Trophoblast cell (in vitro differentiated cells and primary cell): ENCODE measurements at places on chromosomes 6 and 20.

DNA sequence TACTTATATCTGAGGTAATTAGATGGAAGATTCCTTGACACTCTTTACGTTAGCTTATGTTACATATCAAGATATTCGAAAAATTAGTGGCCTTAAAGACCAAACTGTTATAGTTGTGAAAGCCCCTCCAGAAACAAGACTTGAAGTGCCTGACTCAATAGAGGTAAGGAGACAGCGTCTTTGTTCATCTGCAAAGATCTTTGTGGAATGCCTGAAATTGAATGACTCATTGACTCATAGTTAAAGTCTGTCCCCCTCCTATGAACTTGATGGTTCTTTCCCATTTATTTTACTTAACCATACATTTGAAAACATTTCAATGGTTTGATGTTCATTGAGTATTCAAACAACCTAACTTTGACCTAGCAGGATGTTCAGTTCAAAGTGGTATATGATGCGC is 47.6 kb upstream of the CDKAL1 start:
- DNase-seq: peak; percentile 78

DNA sequence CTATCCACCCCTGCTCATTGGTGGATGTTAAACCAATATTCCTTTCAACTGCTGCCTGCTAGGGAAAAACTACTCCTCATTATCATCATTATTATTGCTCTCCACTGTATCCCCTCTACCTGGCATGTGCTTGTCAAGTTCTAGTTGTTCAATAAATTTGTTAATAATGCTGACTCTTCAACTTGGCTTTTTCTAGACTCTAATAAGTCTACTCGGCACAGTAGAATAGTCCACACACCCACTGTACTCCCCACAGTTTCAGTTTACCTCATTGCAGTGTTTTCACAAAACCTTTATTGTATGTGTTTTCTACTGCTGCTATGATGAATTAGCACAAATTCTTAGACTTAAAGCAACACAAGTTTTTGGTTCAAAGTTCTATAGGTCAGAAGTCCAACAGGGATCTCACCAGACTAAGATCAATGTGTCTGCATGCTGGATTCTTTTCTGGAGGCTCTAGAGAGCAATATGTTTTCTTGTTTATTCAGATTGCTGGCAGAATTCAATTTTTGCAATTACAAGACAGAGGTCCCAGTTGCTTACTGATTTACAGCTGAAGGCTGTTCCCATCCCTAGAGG is 13.1 kb downstream of the BTN3A1 start:
- DNase-seq: no peak

DNA sequence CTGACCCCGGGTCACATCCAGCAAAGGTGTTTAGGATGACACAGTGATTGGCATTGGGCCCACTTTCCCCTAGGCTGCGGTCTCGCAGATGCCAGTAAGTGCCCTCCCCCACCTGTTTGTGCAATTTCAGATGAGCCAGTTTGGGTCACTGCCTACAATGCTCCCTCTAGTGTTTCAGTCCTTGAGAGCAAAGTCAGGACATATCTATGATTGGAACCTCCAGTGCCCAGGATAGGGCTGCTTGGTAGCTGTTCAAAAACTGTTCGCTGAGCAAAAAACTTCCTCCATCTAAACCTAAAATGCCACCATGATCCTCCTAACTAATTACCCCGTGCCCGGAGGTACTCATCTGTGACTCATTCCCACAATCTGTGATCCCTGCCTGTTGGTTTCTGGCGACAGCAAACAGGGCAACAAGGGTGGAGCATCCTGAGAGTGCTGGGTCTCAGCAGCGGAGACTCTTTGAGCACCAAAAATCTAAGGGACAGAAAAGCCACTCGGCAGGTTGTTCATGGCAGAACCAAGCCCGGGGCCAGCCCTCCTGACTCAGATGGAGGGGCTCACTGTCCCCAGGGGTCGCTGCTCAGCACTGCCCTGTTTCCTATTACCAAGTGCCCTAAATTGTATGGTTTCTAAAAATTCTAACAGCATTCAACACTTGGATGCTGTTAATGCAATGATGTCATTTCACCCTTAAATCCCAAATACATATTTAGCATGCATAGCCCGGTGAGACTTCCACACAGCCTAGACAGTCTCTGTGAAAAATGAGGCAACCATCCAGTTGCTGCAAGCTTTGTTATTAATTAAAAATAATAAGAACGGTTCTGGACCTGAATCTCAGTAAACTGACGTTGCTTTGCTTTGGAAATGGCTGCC is 5.0 kb downstream of the VSX1 start:
- DNase-seq: peak; percentile 52

- no peak for DNase-seq
These were observed 166.6 kb downstream of the ARID1B start for GRCh38 chr6:156943816-156944215.

DNA sequence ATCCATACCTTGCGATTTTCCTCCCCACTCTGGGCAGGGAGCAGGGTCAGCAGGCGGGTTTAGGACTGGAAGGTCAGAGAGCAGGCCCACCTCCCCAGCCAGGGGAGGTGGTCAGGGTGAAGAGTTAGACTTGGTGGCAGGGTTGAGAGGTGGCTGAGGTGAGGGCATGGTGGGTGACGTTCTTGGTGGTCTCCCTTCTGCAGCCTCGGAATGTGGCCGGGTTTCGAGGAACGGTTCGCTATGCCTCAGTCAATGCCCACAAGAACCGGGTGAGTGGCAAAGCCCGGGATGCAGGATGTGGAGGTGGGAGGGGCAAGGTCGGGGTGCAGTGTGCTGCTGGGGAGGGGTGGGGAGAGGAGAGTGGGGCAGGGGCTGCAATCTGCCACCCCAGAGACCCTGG is 11.6 kb downstream of the TTBK1 start:
- no peak for DNase-seq

- DNase-seq: no peak
These were observed 150.2 kb upstream of the RNF217 start for GRCh38 chr6:124812067-124812466.

- no peak for DNase-seq
These were observed 6.1 kb upstream of the TXLNB start for GRCh38 chr6:139297921-139298320.

GRCh38 chr6:147709396-147710272 is 201.1 kb downstream of the SAMD5 start:
- DNase-seq: peak; percentile 22

DNA sequence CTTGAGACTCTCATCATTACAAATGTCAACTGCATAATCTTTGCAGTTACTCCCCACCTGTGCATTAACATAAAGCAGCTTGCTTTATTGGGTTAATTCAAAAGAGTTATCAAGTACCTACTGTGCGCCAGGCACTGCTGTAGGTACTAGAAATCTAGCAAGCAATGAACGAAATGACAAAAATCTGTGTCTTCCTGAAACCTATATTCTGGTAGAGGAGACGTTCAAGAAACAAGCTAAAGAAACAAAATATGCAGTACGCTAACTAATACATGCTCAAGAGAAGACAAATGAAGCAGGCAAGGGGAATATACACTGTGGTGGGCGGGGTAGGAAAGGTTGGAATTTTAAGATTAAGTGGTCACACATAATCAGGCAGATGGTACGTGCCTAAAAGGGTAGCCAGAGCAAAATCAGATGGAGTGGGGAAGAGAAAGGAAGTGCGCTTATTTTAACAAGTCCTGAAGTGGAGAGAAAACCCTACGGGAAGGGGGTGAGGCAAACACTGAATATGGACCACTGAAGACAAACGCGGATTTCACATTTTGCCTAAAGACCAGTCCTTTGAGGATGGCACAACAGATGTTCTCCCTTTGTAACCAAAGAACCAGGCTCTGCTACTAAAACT is 1.2 kb downstream of the ELOVL2 start:
- DNase-seq: peak; percentile 31

- no peak for DNase-seq
These were observed 154.2 kb upstream of the QKI start for GRCh38 chr6:163260111-163260895.

- DNase-seq: no peak
These were observed 11.3 kb upstream of the CTCFL start for GRCh38 chr20:57536120-57536708.

- peak; percentile 52 for DNase-seq
These were observed 60.5 kb downstream of the GJA10 start for GRCh38 chr6:89954721-89955148.

GRCh38 chr6:20025681-20026080 is 186.6 kb downstream of the MBOAT1 start:
- DNase-seq: no peak

GRCh38 chr6:157631412-157631811 is 191.6 kb upstream of the SNX9 start:
- DNase-seq: no peak

DNA sequence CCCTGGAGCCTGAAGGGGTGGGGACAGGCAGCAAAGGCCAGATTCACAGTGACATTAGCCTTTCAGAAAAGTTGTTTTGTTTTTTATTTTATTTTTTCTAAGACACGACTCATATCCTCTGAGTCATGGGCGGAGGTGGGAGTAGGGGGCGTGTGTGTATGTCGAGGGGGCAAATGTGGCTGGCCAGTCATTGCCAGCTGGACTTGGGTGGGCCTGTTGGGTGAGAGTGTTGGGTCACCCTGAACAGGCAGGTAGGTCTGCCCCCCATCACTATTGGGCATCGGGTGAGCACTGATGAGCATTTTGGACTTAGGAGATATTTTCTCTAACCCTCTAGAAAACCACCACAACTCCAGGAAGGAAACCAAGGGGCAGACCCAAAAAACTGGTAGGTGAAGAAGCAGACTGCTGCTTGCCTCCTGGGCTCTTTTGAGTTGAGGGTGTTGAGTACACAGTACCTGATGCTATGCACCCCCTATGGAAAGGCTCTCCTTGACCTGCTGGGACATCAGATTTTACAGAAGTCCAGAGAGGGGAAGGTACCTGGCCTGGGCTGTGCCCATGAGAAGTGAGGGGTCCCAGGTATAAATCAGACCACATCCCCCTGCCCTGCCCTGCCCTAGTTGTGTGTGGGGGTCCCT is 5.6 kb downstream of the SMIM29 start:
- no peak for DNase-seq

GRCh38 chr6:133740816-133741215 is 148.1 kb upstream of the TCF21 start:
- no peak for DNase-seq

DNA sequence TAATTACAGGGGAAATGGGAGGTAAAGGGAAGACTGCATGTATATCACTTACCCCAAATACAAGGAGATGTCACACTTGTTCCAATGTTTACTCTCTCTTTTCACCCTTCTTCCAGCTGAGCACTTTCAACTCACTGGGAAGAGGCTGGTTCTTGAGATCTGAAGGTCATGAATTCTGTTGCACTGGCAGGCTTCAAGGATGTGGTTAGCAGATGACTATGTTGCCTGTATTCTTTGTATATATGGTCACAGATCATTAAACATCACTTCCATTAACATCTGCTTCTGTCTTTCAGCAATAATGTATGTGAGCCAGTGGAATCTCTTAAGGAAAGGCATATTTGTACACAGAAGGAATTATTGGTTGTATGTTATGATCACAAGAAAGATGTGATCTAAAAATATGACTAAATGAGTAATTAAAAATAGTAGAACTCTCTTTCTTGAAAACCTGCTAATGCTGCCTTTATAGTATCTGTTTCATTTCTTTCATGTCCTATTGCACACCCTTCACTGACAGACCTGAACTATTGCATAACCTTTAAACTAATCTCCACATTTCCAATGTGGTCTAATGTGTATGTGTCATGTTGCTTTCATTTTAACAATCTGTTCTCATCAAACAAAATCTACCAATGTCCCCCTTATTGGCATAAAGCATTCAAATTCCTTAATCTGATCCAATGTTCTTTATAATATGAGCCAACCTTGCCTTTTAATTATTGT is 131.4 kb upstream of the EPHA7 start:
- DNase-seq: no peak

GRCh38 chr20:23856736-23857135 is 22.8 kb downstream of the CST5 start:
- DNase-seq: no peak

GRCh38 chr6:111721753-111722154 is 116.1 kb upstream of the TRAF3IP2 start:
- DNase-seq: peak; percentile 64

- no peak for DNase-seq
These were observed 122.5 kb upstream of the TAB2 start for GRCh38 chr6:149194820-149195558.

- DNase-seq: no peak
These were observed 86.6 kb upstream of the RPS6KA2 start for GRCh38 chr6:166713434-166714186.

DNA sequence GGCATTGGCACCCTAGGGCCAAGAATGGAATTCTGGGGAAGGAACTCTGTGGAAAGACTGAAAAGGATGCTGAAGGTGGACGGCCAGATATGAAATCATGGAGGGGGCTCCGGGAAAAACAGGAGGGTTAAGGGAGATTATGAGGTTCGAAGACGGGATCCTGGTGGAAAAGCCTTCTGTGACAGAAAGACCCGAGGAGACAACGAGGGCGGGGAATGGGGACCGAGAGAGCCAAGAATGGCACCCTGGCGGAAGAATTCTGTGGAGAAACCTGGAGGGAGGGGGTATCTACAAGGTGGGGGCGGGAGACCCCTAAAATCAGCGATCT is 426 bp downstream of the TRMT6 start:
- no peak for DNase-seq
